ENCODE measurements at places on chromosomes 5 and 9.

DNA sequence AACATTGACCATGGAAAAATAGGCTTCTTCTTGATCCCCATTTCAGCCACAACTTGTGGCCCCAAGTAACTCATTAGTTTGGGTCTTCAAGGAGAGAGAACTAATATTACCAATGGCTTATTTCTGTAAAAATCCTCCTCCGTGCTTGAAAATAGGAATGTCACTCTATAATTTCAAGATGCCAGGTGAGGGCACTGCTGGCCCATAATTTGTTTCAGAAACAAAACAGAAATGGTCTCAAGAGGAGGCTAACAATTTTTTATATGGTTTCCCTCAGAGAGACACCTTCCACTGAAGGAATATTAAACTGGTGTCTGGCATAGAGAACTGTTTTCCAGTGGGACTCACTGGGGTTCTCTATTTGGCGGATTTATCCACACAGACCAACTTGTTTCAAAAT, 437.0 kb upstream of the TRPC7 start:
- DNase-seq = no peak

GRCh38 chr5:175444060-175444904, at the start of gene DRD1:
DRD1 (minus strand) TSS chr5:175444182; CDS start chr5:175443099, 1,083 bp downstream.
- DNase-seq = peak; percentile 31

DNA sequence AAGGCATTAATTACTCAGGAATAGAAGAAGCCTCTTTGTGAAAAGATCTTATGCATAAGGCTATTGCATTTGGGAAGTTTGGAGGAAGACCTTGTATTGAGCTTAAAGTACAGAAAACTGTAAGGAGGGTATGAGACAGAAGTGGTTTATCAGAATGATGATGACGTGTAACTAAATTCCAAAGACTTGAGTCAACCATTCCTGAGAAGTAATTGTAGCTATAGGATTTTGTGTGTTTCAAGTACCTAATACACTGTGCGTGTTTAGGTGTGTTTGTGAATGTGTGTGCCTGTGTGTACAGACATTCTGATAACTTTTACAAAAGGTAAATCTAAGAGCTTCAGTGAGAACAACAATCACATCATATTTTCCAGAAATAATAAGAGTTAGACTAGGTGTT, 46.5 kb upstream of the IRX2 start:
- DNase-seq = no peak

GRCh38 chr5:14267166-14267838, 124.2 kb downstream of the TRIO start:
- no peak for DNase-seq

DNA sequence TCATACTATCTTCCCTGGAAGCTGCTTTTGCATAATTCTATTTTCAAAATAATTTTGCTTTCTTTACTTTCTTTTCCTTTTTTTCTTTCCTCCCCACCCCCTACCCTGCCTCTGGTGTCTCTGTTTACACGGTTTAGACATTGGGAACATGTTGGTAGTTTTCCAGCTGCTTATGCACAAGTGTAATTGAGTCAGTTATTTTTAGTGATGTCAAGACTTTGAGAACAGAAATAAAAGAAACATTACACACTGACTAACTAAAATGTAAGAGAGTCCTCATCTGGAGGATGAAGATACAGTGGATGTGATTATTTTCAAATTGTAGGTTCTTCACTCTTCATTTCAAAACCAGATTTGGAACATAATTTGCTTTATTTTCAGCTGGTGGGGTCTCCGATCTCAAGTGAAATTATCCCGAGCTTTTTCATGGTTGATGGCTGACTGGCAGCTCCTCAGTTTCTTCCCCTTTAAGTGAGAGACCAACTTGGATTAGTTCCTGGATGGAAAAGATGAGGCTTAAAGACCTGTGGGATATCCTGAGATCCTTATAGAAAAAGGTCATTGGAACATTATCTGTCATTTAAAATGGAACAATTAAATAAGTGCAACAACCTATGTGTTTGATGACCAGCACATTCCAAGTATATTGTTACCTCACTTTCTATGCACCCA, 154.4 kb upstream of the ZNF462 start:
- no peak for DNase-seq

Measured in CD4-positive, alpha-beta T cell treated with Interleukin-10 for 1 hour (primary cell).